ENCODE measurements at places on chromosomes 4 and X.

DNA sequence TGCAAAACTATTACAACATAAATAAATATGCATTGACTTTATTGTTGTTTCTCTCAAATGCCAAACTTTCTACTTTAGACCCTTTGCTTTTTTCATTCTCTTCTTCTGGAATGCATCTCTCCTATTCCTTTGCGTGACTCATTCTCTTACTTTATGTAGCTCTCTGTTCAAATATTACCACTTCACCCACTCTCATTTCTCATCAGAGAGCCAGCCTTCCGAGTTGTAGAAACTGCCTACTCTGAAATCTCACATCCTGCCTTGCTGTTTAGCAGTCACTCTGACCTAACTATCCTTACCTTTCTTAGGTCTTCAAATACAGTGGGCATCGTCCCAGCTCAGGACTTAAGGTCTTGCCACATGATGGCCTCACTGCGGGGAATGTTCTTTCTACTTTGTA is 143.5 kb downstream of the GALNTL6 start:
- DNase-seq: no peak

DNA sequence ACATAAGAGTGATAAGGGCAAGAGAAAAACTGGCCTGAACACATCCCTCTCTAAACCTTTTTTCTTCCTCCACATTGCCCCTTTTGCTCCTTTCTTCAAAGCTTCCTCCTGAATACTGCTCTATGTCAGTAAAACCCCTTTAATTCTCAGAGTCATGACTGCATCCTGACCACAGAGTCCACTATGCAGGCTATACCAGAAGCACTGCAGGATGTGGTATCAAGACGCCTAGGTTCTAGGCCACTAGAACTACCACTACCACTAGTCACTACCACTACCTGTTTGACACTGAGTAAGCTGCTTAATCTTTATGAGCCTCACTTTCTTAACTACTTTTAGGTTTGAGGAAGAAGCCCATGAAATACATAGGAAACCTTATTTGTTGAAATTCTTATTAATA is 38.7 kb downstream of the ARHGEF9 start:
- DNase-seq: no peak

- DNase-seq: no peak
These were observed 4.3 kb upstream of the FRMPD3 start for GRCh38 chrX:107445146-107445545.

GRCh38 chrX:19840899-19841648 is 46.3 kb downstream of the SH3KBP1 start:
- no peak for DNase-seq

DNA sequence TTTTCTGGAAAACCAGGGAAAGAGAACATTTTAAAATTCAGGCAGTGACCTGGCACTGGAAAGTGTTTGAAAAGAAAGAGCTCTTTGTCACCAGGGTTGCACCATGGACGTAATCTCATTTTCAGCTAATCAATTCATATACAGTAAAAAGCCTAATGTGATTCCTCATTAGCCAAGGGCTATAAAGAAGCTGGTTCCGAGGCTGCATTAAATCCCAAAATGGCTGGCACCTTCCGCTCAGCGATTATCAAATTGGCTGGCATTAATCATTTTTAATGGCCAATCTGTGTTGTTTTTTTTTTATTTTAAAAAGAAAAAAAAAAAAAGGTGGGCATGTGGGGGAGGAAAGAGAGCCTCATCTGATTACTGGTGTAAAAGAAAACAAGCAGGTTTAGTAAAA is 341.4 kb downstream of the RAB28 start:
- DNase-seq: no peak

All from heart left ventricle (tissue), 16 donors.